CD8-positive, alpha-beta memory T cell (primary cell): ENCODE measurements at places on chromosomes 12 and 14.

GRCh38 chr12:29167988-29168387, 18.9 kb downstream of the FAR2 start:
- no peak overlapping the region for H3K4me3 ChIP-seq
- H3K27me3 ChIP-seq, result no peaks in the 10 kb centered on the region
- DNase-seq, result no peak

- no peak overlapping the region for H3K27ac ChIP-seq
- H3K27me3 ChIP-seq, result no peaks in the 10 kb centered on the region
- no peak for DNase-seq
- no peak overlapping the region for H3K4me3 ChIP-seq
- no peaks in the 10 kb centered on the region for H3K36me3 ChIP-seq
These were observed 14.2 kb upstream of the SRSF5 start for GRCh38 chr14:69752773-69753172.

DNA sequence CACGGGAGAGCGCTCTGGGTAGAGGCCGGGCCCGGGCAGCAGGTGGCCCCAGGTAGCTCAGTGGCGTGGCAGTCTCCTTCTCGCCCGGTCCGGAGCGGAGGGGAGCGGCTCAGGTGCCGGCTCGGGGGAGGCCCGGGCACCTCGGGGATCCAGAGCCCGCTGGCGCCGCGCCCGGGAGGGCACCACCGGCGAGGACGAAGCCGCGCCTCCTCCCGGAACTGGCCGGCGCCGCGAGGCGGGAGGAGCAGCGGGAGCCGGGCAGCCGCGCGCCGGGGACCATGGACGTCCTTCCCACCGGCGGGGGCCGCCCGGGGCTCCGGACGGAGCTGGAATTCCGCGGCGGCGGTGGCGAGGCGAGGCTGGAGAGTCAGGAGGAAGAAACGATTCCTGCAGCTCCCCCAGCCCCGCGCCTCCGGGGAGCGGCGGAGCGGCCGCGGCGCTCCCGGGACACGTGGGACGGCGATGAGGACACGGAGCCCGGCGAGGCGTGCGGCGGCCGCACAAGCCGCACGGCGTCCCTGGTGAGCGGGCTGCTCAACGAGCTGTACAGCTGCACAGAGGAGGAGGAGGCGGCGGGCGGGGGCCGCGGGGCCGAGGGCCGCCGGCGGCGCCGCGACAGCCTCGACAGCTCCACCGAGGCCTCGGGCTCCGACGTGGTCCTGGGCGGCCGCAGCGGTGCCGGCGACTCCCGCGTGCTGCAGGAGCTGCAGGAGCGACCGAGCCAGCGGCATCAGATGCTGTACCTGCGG, 21.5 kb upstream of the GNS start:
- no peak overlapping the region for H3K27ac ChIP-seq
- peak overlapping the region; percentile 39 for H3K4me3 ChIP-seq
- H3K4me1 ChIP-seq, result peaks cover 13% of the 10 kb centered on the region
- DNase-seq, result no peak
- H3K36me3 ChIP-seq, result no peaks in the 10 kb centered on the region
- peaks cover 51% of the 10 kb centered on the region for H3K27me3 ChIP-seq

DNA sequence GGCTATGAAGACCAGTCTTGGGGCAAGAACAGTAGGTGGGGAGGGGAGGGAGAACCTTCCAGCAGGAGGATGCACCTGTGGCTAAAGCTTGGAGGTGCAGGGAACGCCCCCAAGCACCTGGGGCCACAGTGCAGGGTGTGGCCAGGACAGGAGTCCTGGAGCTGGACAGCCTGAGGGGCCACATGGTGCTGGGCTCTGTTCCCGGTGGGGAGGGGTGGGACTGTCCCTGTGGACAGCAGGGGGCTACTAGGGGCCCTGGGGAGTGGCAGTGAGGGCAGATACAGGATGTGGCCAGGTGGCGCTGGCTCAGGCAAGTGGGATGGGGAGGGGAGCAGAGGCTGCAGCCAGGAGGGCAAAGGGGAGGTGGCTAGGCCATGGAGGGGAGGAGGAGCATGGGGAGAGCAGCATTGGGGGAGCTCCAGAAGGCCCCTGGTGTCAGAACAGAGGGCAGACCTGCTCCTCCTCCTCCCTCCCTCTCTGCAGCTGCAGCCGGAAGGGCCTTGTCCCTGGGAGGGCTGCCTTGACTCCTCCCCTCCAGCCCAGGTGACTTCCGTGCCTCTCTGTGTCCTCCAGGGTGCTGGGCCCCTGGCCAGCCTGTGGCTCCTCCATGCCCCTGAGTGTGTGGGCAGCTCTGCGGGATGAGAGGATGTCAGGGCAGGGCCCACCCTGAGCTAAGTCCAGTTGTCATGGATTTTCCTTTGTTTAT, 68.4 kb upstream of the DLK1 start:
- H3K27ac ChIP-seq, result no peak overlapping the region
- DNase-seq, result no peak
- H3K27me3 ChIP-seq, result peaks cover 24% of the 10 kb centered on the region

- H3K27ac ChIP-seq, result no peak overlapping the region
- no peak for DNase-seq
- no peaks in the 10 kb centered on the region for H3K4me1 ChIP-seq
- H3K4me3 ChIP-seq, result no peak overlapping the region
- H3K27me3 ChIP-seq, result no peaks in the 10 kb centered on the region
- peaks cover 46% of the 10 kb centered on the region for H3K36me3 ChIP-seq
These were observed 64.6 kb downstream of the DICER1 start for GRCh38 chr14:95092723-95093122.

DNA sequence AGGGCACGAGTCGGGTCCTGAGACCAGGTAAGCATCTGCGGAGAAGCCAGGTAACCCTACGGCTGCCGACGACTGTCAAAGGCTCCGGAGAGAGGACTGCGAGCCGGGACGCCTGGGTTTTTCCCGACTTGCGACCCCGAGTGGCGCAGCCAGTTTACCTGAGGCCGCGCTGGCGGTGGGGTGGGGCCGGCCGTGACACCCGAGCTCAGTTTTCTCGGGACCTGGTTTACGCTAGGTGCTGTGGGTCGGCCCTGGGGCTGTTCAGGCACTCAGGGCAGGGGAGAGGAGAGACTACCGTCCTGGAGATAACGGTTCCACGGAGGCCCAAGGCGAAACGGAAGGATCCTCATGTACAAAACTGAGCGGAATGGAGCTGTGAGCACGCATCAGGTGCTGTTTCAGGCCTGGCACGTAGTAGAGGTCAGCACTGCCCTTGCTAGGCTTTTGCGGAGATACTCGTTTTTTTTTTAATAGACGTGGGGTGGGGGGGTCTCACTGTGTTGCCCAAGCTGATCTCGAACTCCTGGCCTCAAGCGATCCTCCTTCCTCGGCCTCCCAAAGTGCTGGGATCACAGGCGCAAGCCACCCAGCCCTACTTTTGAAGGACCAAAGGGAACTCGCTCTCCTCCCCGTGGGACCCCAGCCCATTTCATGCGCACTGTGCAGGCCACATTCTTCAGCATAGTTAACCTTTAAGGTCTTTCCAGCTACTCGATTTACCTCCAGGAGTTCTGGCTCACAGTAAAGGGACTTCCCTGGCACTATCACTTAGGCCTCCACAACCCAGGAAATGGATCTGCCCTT, 471 bp downstream of the MTRFR start:
- peak overlapping the region; percentile 91 for H3K27ac ChIP-seq
- no peaks in the 10 kb centered on the region for H3K27me3 ChIP-seq
- peaks cover 80% of the 10 kb centered on the region for H3K4me1 ChIP-seq
- H3K4me3 ChIP-seq, result peak overlapping the region; percentile 79
- DNase-seq, result no peak
- no peaks in the 10 kb centered on the region for H3K36me3 ChIP-seq

- H3K36me3 ChIP-seq, result no peaks in the 10 kb centered on the region
- H3K27me3 ChIP-seq, result peaks cover 38% of the 10 kb centered on the region
- DNase-seq, result no peak
- H3K27ac ChIP-seq, result no peak overlapping the region
- H3K4me3 ChIP-seq, result no peak overlapping the region
These were observed 9.8 kb upstream of the SIX1 start for GRCh38 chr14:60658909-60659585.

DNA sequence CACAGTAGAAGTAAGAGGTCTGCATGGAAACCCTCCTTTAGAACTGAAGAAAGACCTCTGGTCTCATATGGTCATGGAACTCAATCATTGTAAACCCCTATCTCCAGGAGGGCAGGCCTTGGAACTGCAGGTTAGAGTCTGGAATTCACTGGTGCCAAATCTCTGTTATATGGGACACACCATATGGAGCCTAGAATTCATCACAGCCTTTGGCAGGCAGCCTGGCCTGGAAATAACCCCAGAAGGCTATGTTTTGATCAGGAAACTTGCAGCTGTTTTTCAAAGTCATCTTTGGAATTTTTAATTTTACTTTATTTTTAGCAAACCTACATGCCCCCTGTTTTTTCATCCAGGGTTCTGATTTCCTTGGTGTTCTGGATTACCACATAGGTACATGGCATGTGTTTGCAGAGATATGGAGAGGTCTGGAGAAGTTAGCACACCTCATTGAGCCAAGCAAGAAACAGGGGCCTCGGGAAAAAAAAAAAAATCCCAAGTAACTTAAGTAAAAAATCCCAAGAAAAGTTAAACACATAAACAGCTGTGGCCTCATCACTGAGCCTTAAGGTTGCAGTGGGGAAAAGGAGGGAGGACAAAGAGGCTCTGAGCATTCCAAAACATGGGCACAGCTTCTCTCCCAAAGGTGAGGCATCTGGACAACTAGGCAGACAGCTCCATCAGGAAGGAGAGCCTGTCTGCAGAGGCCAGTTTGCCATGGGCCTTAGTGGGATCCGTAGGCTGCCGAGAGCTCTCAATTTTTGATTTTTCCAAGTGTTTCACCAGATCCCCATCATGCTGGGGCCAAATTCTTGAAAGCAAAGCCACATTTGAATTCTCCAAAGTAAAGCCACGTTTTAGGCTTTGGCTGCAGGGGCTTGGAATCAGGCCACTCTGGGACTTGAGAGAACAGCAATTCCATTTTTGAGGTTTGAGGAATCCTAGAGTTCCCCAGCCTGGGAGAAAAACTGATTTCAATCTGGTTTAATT, 339.6 kb upstream of the TBX3 start:
- DNase-seq, result no peak
- H3K4me1 ChIP-seq, result no peaks in the 10 kb centered on the region
- H3K27ac ChIP-seq, result no peak overlapping the region
- no peaks in the 10 kb centered on the region for H3K27me3 ChIP-seq
- no peaks in the 10 kb centered on the region for H3K36me3 ChIP-seq
- H3K4me3 ChIP-seq, result no peak overlapping the region

DNA sequence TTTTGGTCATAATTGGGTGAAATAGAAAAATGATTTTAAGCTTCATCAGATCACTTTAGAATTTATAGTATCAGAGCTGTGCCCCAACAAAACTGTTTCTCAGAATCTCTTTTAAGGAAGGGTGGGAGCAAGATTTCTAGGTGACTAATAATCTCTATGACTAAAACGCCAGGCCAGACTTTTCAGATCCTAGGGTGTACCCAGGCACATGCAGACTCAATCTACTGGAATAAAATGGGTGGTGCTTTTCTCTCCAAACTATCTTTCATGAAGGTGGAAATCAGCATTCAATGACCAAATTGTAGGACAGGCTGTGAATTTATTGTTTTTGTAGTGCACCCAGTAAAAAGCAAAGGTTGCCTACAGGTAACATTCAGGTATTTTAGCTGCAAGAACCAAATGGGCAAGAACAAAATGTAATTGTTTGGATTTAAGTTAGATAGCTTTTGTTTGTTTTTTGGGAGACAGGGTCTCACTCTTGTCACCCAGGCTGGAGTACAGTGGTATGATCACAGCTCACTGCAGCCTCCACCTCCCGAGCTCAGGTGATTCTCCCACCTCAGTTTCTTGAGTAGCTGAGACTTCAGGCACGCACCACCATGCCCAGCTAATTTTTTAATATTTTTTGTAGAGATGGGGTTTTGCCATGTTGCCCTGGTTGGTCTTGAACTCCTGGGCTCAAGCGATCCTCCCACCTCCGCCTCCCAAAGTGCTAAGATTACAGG, 49.5 kb downstream of the PPP2R5C start:
- peak overlapping the region; percentile 99 for H3K27ac ChIP-seq
- H3K27me3 ChIP-seq, result no peaks in the 10 kb centered on the region
- H3K4me3 ChIP-seq, result peak overlapping the region; percentile 94

DNA sequence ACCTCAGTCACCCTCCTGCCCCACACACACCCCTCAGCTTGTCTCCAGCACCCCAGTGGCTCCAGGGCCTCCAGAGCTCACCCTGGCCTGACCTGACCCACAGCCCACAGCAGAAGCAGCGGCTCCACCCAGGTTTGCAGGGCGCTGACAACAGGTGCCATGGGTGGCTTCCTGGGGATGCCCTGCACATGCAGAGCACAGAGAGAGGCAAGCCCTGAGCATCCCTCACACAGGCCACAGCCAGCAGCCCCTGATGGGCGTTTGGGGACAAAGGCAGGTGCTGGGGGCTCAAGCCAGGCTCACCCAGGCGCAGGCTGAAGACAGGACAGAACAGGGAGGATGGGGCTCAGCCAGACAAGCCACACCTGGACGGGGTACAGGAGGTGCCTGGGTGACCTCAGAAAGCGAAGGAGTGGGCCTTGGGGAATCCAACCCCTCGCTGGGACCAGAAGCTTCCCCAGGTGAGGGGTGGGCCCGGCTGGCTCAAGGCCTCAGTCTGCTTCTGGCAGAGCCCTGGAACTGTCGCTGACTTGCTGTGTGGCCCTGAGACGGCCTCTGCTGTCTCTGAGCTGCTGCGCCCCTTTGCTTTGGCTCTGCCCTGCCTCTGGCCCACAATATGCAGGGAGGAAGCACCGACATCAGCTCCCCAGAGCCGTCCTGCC, 10.6 kb downstream of the ARL6IP4 start:
- H3K4me1 ChIP-seq, result no peaks in the 10 kb centered on the region
- no peak overlapping the region for H3K27ac ChIP-seq
- no peak overlapping the region for H3K4me3 ChIP-seq
- DNase-seq, result peak; percentile 44
- H3K36me3 ChIP-seq, result no peaks in the 10 kb centered on the region

GRCh38 chr12:104057771-104058197, 6.5 kb upstream of the HCFC2 start:
- H3K36me3 ChIP-seq, result no peaks in the 10 kb centered on the region
- no peak overlapping the region for H3K4me3 ChIP-seq
- no peaks in the 10 kb centered on the region for H3K27me3 ChIP-seq
- peak; percentile 10 for DNase-seq
- no peaks in the 10 kb centered on the region for H3K4me1 ChIP-seq

DNA sequence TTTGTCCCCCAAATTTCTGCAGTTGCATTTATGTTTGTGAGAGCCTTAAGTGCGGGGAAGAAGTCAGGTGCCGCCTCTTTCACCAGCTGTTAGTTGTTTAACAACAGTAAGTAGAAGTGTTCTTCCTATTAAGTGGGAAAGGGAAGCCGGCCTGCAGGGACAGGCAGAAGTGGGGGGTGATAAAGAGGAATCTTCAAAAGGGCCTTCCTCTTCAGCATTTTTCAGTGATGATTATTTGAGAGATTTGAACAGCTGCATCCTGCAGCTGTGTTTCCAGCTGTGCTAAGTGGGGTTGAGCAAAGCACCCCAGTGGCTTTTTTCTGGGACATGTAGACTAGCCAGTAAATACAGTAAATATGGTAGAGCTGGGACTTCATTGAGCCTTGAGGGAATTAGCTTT, 32.1 kb upstream of the SLC38A1 start:
- no peaks in the 10 kb centered on the region for H3K36me3 ChIP-seq
- no peak overlapping the region for H3K27ac ChIP-seq
- H3K4me3 ChIP-seq, result no peak overlapping the region
